Foreskin melanocyte (primary cell): ENCODE measurements at places on chromosomes 4 and X.

GRCh38 chr4:115090483-115091075 is 22.8 kb downstream of the NDST4 start:
- DNase-seq, result no peak

GRCh38 chr4:95580226-95580625 is 31.5 kb upstream of the UNC5C start:
- DNase-seq, result no peak

DNA sequence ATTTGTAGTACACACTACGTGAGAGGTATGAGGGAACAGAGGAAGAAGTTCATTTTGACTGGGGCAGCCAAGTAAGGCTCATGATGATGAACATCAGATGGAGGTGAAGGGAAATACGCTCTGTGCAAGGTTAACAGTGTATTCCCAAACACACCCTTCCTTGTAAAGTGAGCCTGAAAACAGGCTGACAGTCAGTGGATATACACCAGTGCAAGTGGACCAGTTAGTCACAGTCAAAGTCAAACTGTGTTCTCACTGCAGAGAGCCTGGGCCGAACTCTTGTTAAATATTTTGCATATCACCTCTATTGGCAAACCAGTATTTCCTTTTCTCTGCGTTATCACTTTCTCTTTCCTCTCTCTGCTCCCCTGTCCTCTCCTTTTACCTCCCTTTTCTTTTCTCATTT is 23.4 kb upstream of the RHOH start:
- DNase-seq, result no peak

- no peak for DNase-seq
Observed at GRCh38 chr4:93147524-93148212, 680.9 kb upstream of the ATOH1 start.

DNA sequence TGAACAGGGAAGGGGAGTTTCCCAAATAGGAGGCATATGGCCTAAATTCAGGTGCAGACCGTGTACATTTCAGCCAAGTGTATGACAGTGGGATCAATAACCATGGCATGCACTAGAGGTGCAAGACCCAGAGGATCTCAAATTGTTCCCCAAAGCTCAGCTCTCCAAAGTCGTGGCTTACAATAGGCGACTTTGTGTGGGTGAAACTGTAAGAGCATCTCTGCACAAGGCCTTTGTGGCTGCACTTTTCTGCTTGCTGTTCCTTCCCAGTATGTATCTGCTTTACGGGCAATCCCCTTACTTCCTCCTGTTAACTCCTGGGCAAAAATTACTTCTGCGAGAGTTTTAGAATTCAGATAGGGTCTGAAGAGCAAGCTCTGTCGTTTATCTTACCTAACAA is 518.3 kb upstream of the ZFP42 start:
- no peak for DNase-seq

GRCh38 chr4:8402640-8403039 is 37.9 kb downstream of the ACOX3 start:
- DNase-seq, result no peak

GRCh38 chrX:48467281-48467761 is 2.7 kb downstream of the SLC38A5 start:
- no peak for DNase-seq

DNA sequence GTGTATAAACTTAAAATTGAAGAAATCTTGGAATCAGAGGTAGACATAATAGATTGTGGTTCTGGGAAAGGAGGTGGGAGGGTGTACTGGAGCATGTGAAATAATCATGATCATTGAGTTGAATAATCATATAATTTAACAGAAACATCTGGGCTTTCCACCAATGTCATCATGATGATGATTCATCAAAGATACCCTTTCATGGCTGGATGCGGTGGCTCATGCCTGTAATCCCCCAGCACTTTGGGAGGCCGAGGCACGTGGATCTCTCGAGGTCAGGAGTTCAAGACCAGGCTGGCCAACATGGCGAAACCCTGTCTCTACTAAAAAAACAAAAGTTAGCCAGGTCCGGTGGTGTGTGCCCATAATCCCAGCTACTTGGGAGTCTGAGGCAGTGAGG is 6.7 kb upstream of the RUFY3 start:
- DNase-seq, result peak; percentile 47

GRCh38 chr4:169492436-169493163 is 119.8 kb downstream of the NEK1 start:
- DNase-seq, result peak; percentile 26

- DNase-seq, result no peak
Observed at GRCh38 chr4:117545039-117545438, 459.7 kb upstream of the TRAM1L1 start.

DNA sequence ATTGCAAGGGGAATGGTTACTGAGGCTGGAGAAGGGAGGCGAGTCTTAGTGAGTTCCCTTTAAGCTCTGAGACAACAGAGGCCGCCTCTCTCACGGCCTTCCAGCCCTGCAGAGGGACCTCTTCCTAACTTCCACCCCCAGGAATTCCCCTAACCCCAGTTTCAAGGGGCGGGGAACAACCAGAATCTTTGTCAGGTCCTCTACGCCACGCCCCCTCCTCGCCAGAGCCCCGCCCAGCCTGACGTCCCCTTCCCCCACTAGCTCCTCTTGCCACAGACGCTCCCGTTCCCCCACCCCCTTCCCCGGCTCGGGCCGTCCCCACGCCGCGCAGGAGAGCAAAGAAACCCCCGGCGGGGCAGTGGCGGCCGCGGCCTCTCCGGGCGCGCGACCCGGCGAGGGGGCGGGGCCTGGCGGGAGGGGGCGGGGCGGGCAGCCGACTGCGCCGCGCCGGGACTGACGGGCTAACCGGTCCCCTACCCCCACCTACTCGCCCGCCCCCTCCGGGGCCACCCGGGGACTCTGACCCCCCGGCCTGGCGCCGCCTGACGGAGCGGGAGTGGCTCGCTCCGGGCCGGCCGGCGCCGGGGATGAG is 12.3 kb upstream of the TMEM156 start:
- peak; percentile 75 for DNase-seq

DNA sequence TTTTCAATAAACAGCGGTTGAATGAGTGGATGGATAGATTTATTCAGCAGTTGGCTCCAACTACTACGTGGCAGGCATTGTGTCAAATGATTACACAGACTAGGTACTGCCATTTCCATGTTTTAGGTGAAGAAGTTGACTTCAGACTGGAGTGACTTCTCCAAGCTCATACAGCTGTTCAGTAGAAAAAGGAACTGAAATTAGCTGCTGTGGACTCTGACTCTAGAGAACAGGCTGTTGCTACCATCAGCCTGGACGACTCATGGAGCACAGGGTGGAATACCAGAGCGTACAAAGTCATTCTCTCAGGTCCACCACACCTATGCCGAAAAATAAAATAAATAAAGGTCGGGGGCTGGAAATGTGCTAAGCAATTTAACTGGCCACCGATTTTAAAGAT is 45.3 kb downstream of the TENM3 start:
- no peak for DNase-seq

DNA sequence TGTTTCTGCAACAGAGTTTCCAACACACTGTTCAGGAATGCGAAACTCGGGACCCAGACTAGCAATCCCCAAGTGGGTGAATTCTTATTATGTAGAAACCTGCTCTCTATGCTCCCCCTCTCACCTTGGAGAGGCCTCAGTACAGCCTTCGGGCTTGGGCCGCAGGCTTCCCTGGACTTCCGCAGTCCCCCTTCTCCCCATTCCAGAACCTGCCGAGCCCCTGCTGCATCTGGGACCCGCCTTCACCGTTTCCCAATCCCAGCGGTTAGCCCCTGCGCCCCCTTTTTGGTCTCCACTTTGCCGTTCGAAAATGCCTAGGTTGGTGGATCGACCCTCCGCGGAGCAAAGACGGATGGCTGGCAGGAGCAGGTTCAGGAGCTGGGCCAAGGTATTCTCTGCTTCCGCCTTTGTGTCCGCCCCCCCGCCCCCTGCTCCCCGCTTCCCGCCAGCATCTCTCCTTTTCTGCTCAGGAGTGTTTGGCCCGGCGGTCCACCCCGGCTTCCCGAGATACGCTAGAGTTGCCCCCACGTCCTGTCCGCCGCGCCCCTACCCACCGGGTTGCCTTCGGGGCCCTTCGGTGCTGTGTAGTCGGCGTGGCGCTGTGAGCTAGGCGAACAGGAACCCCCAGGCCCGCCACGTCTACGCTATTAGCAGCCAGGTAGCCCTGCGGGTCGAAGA is 11.5 kb downstream of the HAND2 start:
- no peak for DNase-seq

DNA sequence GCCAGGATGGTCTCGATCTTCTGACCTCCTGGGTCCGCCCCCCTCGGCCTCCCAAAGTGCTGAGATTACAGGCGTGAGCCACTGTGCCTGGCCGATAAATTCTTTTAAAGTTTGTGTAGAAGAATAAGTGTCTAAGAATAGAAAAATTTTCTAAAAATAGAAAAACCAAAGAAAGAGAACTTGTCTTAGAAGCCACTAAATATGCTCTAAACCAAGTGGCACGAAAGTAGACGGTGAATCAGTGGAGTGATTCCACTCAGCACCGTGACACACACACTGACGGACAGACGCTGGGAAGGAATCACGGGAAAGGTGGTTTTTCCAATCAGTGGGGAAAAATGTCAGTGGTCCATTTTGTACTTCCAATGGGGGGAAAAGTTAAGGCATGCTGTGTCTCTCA is 72.7 kb upstream of the PSAPL1 start:
- DNase-seq, result no peak

DNA sequence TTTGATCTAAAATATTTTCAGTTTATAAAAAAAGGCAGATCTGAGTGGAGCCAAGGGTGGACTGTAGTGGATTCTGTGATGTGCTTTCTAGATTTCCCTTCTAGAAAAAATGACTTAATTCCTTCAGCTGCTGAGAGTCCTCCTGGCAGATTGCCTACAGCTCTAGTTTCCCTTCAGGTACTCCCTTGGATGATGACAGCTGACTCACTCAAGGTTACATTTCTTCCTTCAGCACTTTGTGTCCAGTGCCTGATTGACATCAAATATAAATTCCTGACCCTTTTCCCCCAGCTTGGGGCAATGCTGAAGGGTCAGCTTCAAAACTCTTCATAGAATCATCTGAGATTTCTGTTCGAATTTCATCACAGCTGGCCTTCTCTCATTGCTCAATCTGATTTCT is 161.7 kb downstream of the EMCN start:
- no peak for DNase-seq

- DNase-seq, result no peak
Observed at GRCh38 chr4:4810092-4810774, 49.2 kb upstream of the MSX1 start.

DNA sequence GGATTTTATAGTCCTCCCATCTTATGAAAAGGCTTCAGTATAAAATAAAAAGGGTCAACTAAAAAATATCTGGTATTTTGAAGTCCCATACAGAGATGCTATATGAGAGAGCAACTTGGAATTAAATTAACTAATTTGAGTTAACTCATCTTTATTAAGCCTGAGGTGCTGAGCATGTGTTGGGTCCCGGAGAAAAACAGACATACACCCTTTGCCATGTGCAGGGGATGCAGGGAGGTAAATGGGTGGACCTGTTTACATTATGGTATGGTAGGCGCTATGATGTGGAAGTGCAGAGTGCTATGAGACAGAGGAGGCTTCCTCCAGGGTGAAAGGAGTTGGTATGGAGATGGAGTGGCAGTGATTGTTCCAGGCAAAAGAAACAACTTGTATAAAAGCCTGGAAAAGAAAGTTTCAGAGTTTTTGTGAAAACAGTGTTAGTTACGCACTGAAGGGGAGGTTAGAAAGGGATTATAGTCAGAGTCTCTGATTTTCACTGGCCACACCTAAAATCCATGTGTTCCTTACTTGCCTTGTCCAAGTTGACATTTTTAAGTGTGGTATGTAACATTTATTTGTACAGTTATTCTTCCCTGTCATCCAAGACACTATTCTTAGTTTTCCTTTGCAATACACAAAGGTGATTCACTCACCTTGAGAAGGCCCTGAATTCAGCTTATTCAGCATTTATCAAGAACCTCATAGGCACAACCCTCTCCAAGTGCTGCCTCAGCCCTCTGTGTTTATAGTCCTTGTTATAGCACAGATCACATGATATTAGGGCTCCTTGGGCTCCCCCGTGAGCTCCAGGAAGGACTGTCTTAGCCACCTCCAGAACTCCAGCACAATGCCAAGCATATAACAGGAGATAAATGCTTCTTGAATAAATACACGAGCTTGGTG is 152.0 kb downstream of the RASL11B start:
- DNase-seq, result no peak

- DNase-seq, result no peak
Observed at GRCh38 chrX:134764202-134764785, 106.0 kb upstream of the PLAC1 start.

- peak; percentile 10 for DNase-seq
Observed at GRCh38 chr4:4182835-4183568, 43.7 kb downstream of the OTOP1 start.

GRCh38 chr4:26257850-26258249 is 63.0 kb upstream of the RBPJ start:
- no peak for DNase-seq

- DNase-seq, result no peak
Observed at GRCh38 chrX:153642655-153643430, 4.2 kb upstream of the DUSP9 start.

DNA sequence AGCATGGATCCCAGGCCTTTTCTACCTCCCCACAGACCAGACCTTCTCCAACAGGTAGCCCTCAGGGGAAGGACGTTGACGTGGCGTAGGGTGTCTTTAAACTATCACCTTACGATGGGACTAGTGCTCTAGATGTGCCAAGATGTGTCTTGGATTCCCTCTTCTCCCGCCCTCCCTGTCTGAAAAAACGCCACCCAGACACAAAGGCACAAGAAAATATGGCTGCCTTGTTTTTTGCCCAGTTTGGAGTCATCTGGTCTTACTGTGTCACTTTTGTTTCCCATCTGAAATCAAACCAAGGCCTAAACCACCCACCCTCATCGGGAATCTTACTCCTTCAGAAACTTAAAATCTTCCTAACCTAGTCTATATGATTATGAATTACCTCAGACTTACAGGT is 235.4 kb downstream of the OR13H1 start:
- no peak for DNase-seq

DNA sequence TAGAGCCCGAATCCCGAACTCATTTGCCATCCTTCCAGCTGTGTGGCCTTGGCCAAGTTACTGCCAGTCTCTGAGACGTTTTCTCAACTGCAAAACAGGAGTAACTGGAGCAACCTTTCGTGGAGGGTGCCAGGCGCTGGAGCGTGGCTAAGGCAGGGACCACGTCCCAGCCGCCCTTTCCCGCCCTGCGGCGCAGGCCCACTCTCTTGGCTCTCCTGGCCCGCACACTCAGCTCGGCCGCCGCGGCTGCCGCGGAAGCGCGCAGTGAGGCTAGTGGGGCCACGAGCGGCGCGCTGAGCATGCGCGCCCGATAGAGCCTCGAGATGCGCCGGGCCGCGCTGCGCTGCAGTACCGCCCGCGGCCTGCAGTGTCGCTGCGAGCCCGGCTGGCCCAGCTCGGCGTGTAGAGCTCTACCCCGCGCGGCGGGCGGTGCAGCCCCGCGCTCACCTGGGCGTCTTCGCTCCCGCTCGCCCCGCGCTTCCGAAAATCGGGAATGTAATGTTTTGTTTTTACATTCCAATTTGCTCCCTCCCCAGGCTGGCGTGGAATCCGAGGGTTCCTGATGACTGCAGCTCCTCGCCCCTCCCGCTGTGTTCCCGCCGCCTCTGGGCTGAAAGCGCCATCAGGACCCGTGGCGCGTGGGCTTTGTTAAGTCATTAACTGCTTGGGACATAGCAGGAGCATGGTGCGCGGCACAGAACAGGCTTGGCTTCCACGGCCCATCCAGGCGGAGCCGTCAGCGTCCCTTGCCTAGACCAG is 4.0 kb upstream of the ZNF518B start:
- DNase-seq, result peak; percentile 75

GRCh38 chr4:112589206-112589605 is 47.5 kb downstream of the ZGRF1 start:
- peak; percentile 49 for DNase-seq
